ENCODE measurements at places on chromosomes 16 and 17.
A peak's percentile ranks its signal among the peaks of the same experiment; 100 is the strongest.

GRCh38 chr16:68238029-68238345, 2.1 kb upstream of the ESRP2 start:
- DNase-seq = no peak

DNA sequence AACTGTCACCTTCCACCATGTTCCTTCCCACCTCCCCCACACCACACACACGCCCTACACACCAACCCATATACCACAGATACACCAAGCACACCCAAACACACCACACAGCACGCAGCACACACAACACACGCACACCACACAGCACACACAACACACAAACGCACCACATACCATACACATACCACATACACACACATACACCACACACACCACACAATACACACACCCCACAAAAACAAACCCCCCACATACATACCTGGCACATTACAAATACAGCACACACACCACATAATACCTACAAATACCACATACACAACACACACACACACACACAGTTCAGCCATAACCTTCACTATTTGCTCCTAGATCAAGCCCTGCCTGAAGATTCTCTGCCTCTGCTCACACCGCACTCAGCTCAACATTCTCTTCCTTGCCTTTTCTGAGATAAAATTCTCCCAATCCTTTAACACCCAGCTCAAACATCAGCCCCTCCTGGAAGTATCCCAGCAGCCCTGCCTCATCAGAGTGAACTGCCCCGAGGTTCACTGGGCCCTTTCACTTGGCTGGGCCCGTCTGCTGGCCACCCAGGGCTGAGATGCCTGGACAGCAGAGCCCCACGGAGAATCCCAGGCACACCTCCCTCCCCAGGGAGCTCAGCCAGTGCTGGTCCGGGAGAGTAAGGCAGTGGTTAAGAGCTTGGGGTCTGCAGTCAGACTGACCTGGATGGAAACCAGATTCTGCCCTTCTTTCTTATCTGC, 31.9 kb upstream of the CPNE2 start:
- DNase-seq = no peak

GRCh38 chr17:18916816-18917500, 35.0 kb upstream of the SLC5A10 start:
- DNase-seq = peak; percentile 23

GRCh38 chr16:86288716-86289294, 221.5 kb upstream of the FOXF1 start:
- DNase-seq = no peak

DNA sequence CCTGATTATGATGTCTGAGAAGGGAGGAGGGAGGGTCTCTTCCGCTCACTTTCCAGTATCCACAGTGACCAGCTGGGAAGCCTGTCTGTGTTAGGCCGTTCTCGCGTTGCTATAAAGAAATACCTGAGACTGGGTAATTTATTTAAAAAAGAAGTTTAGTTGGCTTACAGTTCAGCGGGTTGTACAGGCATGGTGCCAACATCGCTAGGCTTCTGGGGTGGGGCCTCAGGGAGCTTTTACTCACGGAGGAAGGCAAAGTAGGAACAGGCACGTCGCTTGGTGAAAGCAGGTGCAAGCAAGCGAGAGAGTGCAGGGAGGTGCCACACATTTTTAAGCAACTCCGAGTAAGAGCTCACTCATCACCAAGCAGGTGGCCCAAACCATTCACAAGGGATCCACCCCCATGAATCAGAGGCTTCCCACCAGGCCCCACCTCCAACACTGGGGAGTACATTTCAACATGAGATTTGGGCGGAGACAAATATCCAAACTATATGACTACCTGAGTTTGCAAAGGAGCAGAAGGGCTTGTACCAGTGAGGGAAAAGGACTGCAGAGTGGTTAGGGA, 137.5 kb downstream of the CCDC182 start:
- no peak for DNase-seq

GRCh38 chr17:43987131-43988021, 17.0 kb upstream of the NAGS start:
- no peak for DNase-seq

GRCh38 chr17:33983824-33984574, 271.1 kb upstream of the CCL2 start:
- no peak for DNase-seq

- no peak for DNase-seq
Measured at GRCh38 chr17:9371019-9371418, 204.6 kb downstream of the STX8 start.

DNA sequence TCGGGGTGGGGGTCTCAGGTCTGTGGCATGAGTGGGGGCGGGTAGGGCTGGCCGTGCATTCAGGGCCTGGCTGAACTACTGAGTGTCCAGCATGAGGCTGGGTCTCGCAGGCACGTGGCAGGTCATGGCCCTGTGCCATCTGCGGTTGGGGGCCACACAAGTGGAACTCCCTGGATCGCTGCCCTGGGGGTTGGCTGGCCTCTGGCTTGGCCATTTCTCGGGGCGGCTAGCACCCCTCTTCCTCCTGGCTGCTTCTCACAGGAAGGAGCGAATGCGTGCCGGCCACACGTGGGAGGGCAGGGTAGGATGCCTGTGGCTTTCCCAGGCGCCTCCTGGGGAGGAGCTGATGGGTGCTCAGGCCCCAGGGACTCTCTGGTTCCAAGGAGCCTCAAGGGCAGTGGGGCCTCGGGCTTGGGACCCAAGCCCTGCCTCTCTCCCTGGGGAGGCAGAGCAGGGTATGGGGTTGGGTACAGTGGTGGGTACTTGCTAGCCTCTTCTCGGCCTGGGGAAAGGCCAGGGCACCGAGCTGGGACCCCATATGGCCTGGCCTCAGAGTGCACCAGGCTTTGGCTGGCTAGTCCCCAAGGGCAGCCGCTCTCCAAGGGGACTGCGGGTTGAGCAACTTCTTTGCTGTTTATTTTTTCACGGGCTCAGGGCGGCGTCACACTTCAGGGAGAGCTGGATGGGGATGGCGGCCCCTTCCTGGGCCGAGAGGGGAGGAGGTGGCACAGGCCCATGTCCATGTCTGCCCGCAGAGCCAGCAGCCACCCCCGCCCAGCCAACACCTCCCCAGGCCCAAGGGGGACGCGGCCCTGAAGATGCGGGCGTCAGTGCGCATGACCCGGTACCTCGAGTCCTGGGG, 37.5 kb downstream of the ADCY7 start:
- no peak for DNase-seq

- DNase-seq = no peak
Measured at GRCh38 chr16:80019395-80019794, 418.9 kb upstream of the MAF start.

GRCh38 chr17:45964634-45965033, 34.4 kb upstream of the STH start:
- DNase-seq = no peak

- no peak for DNase-seq
Measured at GRCh38 chr16:8631818-8632465, 10.4 kb downstream of the METTL22 start.

DNA sequence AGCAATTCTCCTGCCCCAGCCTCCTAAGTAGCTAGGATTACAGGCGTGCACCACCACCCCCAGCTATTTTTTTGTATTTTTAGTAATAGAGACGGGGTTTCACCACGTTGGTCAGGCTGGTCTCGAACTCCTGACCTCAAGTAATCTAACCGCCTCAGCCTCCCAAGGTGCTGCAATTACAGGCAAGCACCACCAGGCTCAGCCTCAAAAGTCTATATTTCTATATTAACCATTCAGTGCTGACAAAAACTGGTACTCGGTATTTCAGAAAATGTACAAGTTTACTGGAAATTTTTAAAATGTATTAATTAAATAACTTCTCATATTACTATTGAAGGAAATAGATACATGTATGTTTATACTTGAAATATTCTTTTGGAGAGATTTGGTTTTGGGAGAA, 1.4 kb upstream of the HEXD start:
- no peak for DNase-seq

DNA sequence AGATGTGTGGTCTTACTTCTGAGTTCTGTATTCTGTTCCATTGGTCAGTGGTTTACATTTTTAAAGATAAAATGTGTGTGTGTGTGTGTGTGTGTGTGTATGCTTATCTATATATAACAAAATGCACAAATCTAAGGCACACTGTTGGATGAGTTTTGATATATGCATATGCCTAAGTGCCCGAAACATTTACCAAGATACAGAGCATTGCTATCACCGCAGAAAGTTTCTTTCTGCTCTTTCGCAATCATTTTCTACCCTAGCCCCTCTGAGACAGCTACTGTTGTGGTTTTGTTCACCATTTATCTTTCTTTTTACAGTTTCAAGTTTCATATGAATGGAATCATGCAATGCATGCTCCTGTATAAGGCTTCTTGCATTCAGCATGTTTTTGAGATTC, 97.0 kb downstream of the MRTFB start:
- DNase-seq = no peak
